ENCODE measurements at places on chromosomes 5 and 9. TPM values are rescaled to one million over a fixed set of nuclear protein-coding genes. Genes with fewer than 3 reads are reported as not detected.

GRCh38 chr5:143865426-143866025 lies 53.6 kb downstream of the HMHB1 start:
- no peak overlapping the region for H3K27ac ChIP-seq
- H3K36me3 ChIP-seq: no peaks in the 10 kb centered on the region
- H3K4me1 ChIP-seq: no peaks in the 10 kb centered on the region
- H3K27me3 ChIP-seq: no peaks in the 10 kb centered on the region
- no peak for DNase-seq
- H3K4me3 ChIP-seq: no peak overlapping the region

- H3K27me3 ChIP-seq: no peaks in the 10 kb centered on the region
- no peak for DNase-seq
- H3K4me3 ChIP-seq: no peak overlapping the region
- H3K36me3 ChIP-seq: no peaks in the 10 kb centered on the region
- peaks cover 31% of the 10 kb centered on the region for H3K4me1 ChIP-seq
- H3K27ac ChIP-seq: no peak overlapping the region
Measured at GRCh38 chr5:38638656-38639055, 82.2 kb upstream of the LIFR start.

DNA sequence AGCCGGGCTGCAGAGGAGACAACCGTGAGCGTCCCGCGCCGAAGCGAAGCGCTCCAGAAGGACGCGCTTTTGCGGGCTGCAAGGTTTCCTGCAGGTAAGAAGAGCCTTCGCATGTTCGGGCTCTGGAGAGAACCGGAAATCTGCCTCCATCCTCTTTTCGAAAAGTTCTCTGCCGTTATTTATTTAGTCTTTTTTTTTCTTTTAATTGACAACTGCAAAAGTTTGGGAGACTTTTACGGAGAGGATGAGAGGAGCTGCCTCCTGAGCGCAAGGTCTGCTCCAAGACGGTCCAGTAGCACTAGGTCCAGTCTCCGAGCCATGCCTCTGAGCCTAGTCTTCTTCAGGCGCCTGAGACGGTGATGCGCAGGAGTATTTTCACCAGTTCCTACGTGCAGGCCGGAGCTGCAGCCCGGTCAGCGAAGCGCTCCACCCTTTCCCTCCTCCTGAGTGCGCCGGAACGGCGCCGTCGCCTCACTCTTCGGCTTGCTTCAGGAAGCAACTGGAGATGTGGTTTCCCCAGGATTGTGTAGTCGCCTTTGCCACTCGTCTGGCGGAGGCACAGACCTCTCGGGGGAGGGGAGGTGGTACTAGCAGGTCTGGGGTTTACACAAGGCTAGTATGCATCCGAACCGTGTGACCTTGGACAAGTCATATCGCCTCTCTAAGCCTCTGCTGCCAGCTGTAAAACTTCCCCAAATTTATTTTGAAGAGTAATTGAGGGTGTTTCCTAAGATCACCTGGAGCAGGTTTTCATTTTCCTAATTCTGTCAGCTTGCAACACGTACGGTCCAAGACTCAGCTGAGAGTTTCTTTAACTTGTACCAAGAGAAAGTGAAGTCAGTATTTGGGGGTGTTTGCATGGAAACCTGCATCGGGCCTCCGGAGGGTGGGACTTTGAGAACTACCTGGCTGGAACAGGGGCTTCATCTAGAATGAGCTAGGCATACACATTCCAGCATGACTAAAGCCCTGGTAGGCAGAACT lies 4.5 kb downstream of the POU4F3 start:
- no peak overlapping the region for H3K27ac ChIP-seq
- no peaks in the 10 kb centered on the region for H3K36me3 ChIP-seq
- no peak for DNase-seq
- no peak overlapping the region for H3K4me3 ChIP-seq
- H3K27me3 ChIP-seq: peaks cover 100% of the 10 kb centered on the region
- peaks cover 12% of the 10 kb centered on the region for H3K4me1 ChIP-seq

DNA sequence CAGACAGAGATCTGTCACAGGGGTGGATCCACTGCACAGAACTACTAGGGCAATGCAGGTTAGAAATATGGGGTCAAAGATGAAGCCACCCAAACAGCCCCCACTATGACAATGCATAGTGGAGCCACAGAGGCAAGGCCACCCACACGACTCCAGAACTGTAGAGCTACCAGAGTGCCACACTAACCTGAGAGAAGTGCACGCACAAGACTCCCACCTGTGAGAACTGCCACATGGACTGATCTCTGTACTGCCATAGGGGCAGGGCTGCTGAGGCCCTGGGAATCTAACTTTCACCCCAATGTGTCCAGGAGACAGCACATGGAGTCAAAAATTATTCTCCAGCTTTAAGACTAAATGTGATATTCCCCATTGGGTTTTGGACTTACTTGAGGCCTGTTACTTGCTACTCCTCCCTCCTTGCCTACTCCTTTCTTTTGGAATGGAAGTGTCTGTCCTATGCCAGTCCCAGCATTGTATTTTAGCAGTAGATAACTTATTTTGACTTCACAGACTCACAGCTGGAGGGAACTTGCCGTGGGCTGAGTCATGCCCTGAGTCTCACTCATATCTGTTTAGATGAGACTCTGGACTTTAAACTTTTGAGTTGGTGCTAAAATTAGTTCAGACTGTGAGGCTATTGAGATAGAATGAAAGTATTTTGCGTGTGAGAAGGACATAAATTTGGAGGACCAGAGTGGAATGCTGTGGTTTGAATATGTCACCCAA lies 853.3 kb downstream of the MAT2B start:
- peak overlapping the region; percentile 54 for H3K27ac ChIP-seq
- H3K4me3 ChIP-seq: no peak overlapping the region
- no peaks in the 10 kb centered on the region for H3K36me3 ChIP-seq
- H3K4me1 ChIP-seq: peaks cover 13% of the 10 kb centered on the region
- no peaks in the 10 kb centered on the region for H3K27me3 ChIP-seq
- peak; percentile 37 for DNase-seq

- H3K4me1 ChIP-seq: peaks cover 15% of the 10 kb centered on the region
- H3K36me3 ChIP-seq: no peaks in the 10 kb centered on the region
- peak; percentile 77 for DNase-seq
- peak overlapping the region; percentile 95 for H3K4me3 ChIP-seq
- no peaks in the 10 kb centered on the region for H3K27me3 ChIP-seq
Measured at GRCh38 chr9:71909887-71910649, 925 bp downstream of the ABHD17B start.

- H3K27ac ChIP-seq: no peak overlapping the region
- no peak overlapping the region for H3K4me3 ChIP-seq
- no peaks in the 10 kb centered on the region for H3K36me3 ChIP-seq
Measured at GRCh38 chr5:169914766-169915165, 65.5 kb downstream of the INSYN2B start.

DNA sequence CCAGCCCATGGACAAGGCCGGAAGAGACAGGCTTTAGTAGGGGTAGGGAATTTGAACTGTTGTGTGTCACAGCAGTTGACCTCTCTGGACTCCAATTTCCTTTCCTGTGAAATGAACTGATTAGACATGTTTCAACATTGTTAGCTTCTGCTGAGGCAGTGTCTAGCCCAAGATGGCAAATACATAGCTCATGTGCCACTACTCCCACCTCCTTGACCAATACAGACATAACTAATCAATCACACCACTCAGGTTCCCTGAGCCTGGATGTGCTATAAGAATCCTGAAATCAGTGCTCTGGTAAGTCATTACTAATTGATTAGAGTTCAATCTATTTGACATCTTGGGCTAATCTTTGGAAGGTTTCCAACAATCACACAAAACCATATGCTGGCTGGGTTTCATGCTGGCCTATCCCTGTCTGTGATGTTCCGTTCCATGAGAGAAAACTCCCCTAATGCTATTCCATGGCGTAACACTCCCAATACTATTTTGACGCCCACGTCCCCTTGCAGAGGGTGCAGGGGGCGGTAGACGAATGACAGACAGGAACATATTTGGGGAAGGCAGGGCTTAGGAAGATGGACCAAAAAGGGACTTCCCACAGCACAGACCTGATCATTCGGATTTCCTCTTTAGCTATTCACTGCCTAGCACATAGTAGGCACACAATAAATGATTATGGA lies 95.2 kb downstream of the PDE6A start:
- no peaks in the 10 kb centered on the region for H3K36me3 ChIP-seq
- H3K27me3 ChIP-seq: no peaks in the 10 kb centered on the region
- H3K27ac ChIP-seq: no peak overlapping the region
- peaks cover 9% of the 10 kb centered on the region for H3K4me1 ChIP-seq
- DNase-seq: no peak

UCK1 gene
- total RNA-seq: 28.0 TPM

Data from hepatocyte (in vitro differentiated cells).